ENCODE measurements at places on chromosomes 7 and 10. TPM values are rescaled to one million over a fixed set of nuclear protein-coding genes. Genes with fewer than 3 reads are reported as not detected.

IFT22 gene
- 36.6 TPM for total RNA-seq

- DNase-seq: peak; percentile 65
Observed at GRCh38 chr10:32077896-32078485, 21.8 kb upstream of the KIF5B start.

RINT1 gene
- total RNA-seq: 9.9 TPM

DNA sequence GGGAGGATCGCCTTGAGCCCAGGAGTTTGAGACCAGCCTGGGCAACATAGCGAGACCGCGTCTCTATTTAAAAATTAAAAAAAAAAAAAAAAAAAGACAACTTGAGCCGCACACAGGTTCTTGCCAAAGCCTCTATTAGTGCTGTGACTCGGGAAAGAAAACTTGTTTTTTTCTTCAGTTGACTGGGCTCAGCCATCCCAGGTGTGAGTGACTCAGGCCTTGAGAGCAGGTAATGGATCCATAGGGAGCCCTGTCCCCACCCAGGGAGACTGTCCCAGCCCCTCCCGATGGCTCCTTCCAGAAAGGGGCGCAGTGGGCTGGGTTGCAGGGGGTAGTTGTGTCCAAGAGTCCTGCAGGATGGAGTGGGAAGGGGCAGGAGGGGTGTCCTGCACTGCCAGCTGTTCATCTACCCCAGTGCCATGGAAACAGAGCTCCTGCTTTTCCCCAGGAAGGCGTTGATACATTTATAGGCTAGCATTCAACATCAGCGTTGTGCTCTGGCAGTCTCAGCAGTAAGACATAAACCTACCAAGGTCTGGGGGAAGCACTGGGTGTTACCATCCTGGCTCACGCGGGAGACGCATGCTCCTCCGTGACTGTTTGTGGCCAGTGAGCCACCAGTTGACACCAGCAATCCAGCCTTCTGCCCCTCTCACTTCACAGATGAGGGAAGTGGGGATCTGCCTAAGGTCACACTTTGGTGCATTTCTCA is 126.6 kb downstream of the CUX1 start:
- DNase-seq: no peak

DNA sequence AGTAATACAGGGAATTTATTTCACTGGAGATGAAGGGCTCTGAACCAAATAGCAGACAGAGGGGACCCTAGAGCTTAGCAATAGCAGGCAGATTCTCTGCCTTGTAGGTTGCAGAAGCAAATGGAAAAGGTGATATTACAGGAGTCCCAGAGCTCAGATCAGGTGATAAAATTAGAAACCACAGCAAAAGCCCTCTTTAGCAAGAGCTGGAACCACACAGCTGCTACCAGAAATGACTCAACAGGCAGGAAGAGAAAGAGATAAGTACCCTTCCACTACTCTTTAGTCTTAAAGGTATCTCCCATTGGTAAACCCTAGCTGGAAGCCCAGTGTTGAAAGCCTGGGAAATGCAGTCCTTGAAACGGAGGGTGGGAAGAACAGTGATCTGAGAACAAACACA is 535.6 kb upstream of the GHITM start:
- DNase-seq: peak; percentile 57

DNA sequence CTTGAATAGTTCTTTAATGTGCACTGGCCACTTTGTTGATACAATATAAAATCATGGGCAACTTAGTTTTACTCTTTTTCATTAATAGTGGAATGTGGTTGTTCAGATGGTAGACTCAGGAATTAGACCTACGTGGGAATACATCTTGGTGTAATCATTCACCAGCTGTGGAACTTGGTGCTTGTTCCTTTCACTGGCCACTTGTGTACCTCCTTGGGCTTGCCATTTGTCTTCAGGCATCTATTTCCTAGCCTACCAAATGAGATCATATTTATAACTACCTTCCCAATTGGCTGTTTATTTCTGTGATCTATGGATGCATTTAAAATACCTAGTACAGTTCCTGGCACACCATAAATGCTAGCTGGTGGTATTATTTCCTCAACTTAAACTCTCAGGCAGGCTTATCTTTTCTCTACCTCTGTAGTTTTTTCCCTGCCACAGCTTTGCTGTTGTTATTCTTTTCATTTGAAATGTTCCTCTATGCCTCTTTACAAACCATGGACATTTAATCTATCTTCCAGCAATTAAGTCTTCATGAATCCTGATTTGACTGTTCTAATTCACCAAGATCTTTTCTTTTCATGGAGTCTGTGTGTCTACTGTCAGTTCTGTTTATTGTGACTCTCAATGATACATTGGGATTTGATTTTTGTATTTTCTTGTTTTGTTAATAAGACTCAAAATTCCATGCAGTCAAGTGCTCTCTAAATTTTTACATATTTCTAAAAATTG is 113.0 kb downstream of the ADAM22 start:
- no peak for DNase-seq

TBC1D12 gene
- 7.7 TPM for total RNA-seq

MMP21 gene
- not detected for total RNA-seq

IFIT5 gene
- total RNA-seq: 4.8 TPM

DNA sequence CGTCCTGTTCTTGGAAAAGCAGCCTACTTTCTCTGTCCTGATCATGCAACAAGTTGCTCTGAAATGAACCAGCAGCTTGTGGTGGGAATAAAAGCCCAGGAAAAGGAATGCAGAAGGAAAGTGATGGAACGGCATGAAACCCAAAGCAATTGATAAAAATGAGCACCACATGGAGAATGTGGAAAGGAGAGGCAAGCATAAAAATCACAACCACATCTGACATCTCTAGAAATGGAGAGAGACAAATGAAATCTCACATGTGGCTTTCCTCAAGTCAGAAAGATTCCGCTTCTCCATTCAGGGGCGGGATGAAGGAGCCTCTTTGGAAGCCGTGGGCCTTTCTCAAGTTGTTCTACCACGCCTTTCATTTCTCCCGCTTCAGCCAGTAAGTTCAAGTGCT is 631.7 kb upstream of the GALNT17 start:
- no peak for DNase-seq

DNA sequence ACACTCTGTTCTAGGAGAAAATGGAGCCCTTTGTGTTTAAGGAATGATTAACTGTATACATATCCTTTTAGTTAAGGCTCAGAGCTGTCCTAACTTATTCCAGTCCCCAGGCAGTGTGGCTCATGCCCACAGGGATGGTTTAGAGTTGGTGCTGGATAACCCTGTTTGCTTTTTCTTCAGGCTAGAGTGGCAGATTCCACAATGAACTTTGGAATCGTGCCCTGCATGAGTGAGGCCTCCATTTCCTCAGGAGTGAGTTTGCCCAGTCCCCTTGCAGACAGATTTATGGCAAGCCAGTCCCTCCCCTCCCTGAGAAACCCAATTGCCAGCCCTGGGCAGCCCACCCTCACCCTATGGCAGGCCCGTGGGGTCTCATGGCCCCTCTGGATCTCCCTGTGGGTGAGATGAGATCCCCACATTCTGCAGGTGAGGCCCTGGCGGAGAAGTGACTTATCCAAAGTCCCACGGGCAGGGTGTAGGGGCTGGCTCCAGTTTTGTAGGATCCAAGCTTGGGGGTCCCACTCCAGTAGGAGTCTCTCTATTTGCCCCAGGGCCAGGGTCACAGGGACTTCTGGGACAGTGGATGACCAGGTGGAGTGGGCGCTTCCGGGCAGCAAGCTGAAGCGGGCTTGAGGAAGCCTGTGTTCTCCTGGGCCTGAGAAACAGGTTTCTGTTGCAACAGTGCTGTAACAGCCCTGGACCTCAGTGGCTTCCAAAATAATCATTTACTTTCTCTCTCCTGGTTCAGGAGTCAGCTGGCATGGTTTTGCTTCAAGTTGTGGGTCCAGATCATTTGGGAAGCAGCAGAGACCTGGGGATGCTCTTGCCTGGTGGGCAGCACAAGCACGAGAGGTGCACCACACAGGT is 9.0 kb upstream of the COMTD1 start:
- no peak for DNase-seq

DNA sequence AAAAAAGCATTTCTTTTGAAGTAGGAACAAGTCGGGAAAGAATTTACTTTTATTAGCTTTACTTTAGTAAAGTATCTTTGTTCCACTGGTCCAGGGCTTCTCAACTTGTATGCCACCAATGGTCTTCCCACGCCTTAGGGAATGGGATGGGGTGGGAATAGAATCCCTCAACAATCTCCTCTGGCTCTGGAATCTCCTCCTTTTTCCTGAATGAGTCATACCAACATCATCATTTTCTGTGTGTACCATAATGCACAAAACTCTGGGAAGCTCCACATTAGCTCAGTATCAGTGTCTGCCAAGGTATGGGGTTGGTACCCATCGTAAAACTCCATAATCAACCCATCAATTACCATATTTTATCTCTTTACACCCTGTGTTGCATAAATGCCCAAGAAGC is 159.4 kb upstream of the BMPER start:
- peak; percentile 58 for DNase-seq

PIK3CG gene
- not detected for total RNA-seq

- no peak for DNase-seq
Observed at GRCh38 chr10:63801166-63801565, 280.0 kb downstream of the REEP3 start.

GRCh38 chr10:84565881-84566582 is 237.6 kb downstream of the CCSER2 start:
- DNase-seq: no peak

DNA sequence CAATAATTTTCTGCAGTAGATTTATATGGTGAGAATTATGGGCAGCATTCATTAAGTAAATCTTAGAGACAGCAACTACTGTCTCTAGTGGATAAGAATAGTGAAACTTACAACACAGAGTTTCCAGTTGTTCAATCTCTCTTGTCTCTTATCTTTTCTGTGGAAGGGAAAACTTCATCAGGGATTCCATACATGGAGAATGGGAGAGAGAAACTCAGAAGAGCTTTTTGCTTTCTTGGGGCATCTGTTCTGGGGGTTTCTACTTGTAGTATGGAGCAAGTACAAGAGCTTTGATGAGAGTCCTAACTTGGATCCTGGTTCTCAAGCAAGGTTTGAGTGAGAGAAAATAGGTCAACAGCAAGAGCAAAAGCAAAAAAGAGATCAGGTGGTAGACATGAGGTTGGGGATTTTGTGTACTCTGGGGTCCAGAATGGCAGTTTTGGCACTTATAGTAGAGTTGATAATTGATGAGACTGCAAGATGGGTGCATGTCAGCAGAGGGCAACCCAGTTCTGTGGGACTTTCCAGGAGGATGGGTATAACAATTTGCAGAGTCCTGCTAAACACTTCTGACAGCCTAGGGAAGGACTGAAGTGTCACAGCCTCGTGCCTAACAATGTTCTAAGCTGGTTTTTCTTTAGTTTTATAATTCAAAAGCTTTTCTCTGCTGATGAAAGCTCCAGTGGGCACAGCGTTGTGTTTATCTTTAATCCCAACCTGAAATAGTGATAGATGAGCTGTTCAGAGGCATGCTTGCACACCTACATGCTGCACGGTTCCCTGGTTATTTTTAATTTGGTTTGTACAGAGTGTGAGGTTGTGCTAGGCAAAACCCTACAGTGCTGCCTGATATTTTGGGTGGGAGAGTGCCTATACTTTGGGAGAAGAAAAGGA is 32.0 kb upstream of the STRIP2 start:
- no peak for DNase-seq

GRCh38 chr7:16563281-16564022 is 36.8 kb downstream of the LRRC72 start:
- no peak for DNase-seq

DNA sequence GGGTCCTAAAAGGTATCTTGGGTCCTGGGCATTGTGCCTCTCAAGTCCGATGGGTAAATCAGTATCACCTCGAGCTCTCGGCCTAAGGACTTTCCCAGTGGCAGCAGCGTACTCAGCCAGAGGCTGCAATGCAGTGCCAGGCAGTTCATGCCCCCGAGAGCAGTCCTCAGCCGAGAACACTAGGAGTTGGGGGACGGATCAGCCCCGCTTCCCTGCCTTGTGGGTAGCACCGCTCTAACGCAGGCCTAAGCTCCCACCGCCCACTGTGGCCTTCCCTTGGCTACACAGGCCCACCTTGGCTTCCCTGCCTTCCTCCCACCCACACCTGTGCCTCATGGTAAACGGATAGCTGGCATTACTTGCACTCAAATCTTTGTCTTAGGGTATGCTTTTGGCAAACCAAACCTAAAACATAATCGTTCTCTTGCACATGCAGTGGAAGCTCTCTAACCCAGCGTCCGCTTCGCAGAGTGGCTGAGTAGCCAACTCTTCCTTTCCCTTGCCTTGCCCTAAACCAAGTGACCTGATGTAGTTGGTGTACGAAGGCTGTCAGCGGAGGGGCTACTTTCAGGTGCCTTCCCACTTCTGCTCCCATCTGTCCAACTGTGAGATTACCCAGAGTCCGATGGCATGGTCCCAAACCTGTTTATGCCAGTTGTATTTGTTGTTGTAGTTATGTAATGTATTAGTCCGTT is 73.2 kb upstream of the CHST15 start:
- no peak for DNase-seq

DNA sequence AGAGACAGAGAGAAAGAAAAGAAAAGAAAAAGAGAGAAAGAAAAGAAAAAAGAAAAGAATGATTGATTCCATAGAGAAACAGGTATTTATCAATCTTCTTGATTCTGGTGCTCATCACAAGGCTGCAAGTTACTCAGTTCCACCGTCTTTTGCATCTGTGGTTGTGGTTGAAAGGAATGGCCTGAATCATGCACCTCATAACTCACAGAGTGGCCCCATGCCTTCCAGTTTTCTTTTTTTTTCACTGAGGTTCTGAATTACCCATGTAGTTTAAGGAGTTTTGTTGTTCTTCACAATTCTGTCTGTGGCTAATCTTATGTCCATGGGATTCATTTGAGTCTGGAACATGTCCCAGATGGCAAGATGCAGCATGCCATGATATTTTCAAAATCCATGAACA is 156.0 kb downstream of the ZNF33B start:
- DNase-seq: no peak

GRCh38 chr7:104153287-104153686 is 54.5 kb downstream of the ORC5 start:
- DNase-seq: no peak

Measured in cardiac muscle cell (in vitro differentiated cells and primary cell).